PC-3 (cell line): ENCODE measurements at places on chromosomes 1 and 21.
A peak's percentile ranks its signal among the peaks of the same experiment; 100 is the strongest.

GRCh38 chr1:60875138-60875537 is 207.2 kb upstream of the NFIA start:
- no peak for DNase-seq

GRCh38 chr1:206953126-206953525 is 6.9 kb upstream of the PIGR start:
- no peak for DNase-seq

- DNase-seq: no peak
Measured at GRCh38 chr1:201659572-201659971, 120.6 kb downstream of the NAV1 start.

GRCh38 chr1:1021010-1021919 is 1.3 kb downstream of the AGRN start:
- DNase-seq: peak; percentile 91

DNA sequence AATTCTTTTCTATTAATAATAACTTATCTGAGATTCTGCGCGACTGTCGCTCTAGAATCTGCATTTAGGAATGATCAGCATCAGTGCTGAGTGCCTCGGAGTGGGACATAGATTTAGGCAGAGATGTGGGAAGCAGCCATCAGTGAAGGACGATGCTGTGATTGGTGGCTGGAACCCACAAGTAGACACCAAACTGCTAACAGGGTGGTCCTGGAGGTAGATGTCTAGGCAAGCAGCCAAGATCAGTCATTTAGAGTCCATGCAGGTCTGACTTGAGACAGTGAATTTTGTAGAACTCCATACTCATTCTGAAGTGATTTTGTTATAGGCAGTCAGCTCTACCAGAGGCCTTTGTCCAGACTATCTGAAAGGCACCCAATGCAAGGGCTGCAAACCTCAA is 51.8 kb upstream of the LYST start:
- no peak for DNase-seq

- DNase-seq: no peak
Measured at GRCh38 chr21:33267250-33267649, 1.1 kb downstream of the IL10RB start.

DNA sequence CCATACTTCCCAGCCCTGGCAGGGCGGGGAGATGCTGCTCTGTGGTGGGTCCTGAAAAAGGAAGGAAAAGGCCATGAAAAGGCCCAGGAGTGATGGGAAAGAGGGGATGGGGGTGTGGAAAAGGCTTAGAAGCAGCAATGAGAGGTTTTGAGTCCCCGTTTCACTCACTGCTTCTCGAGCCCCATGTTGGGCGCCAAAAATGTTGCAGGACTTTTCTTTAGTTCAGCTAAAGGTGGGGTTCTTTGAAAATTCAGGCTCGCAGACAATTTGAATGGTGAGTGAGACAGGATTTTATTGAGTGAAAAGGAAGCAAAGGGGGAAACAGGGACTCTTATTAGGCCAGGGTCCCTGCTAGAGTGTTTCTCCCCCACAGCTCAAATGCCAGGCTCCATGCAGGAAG is 93.1 kb downstream of the MRPS6 start:
- DNase-seq: no peak

- peak; percentile 74 for DNase-seq
Measured at GRCh38 chr1:156608981-156609380, 7.7 kb upstream of the GPATCH4 start.

GRCh38 chr1:41355761-41356160 is 5.5 kb upstream of the FOXO6 start:
- DNase-seq: no peak

DNA sequence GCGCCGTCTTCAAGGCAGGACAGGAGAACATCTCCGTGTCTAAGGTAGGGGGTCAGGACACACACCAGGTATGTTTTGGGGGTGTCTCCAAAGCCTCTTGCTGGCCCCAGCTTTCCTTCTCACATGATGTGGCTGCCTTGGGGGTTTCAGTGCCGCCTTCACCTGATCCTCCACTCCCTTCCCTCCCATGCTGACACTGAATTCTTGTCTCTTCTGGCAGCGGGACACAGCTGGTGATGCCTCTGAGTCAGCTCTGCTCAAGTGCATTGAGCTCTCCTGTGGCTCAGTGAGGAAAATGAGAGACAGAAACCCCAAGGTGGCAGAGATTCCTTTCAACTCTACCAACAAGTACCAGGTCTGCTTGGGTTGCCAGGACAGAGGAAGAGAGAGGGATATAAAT is 13.5 kb downstream of the ATP1A2 start:
- peak; percentile 19 for DNase-seq

- no peak for DNase-seq
Measured at GRCh38 chr1:119632103-119632490, 16.0 kb downstream of the ZNF697 start.

DNA sequence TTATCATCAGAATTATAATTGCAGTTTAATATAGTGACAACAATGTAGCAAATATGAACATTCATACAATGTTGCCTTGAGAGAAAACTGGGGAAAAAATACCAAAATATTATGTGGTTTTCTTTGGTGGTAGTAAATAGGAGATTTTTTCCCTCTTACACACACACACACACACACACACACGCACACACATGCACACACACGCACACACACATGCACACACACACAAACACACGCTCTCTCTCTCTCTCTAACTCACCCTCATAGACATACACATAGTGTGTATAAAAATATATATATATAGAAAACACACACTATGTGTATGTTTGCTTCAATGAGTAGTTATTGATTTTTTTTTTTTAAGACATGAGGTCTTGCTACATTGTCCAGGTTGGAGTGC is 211.6 kb downstream of the HHAT start:
- no peak for DNase-seq

DNA sequence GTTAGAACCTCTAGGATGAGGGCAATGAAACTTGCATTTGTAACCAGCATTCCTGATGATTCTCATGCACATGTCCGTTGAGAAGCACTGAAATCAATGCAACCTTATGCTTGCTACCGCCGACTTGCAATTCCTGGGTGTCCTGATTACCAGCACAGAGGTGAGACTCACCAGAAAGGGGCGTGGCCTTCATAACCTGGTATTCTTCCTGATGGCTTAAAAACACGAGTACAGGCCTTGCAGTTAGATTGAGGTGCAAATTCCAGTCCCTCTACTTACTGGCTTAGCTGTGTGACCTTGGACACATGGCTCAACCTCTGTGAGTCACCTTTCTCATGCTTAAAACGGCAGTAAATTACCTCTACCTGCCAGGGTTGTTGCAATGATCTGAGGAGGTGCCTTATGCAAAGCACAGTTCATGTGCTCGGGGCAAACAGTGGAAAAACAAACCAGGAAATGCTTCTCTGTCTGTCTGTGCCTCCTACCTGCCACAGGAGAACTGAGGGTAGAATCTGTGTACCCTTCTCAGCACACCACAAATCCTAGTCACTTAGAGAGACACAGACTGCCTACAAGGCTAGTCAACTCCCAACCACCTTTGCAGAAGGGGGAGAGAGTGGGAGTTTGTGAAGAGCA is 39.1 kb upstream of the ECE1 start:
- peak; percentile 82 for DNase-seq

- DNase-seq: no peak
Measured at GRCh38 chr1:203080456-203080855, 5.4 kb downstream of the MYOG start.

- peak; percentile 60 for DNase-seq
Measured at GRCh38 chr1:17696417-17697301, 58.5 kb upstream of the ACTL8 start.

GRCh38 chr1:236301080-236301957 is 19.6 kb upstream of the ERO1B start:
- DNase-seq: no peak

- peak; percentile 13 for DNase-seq
Measured at GRCh38 chr1:208595745-208596144, 351.6 kb upstream of the PLXNA2 start.

DNA sequence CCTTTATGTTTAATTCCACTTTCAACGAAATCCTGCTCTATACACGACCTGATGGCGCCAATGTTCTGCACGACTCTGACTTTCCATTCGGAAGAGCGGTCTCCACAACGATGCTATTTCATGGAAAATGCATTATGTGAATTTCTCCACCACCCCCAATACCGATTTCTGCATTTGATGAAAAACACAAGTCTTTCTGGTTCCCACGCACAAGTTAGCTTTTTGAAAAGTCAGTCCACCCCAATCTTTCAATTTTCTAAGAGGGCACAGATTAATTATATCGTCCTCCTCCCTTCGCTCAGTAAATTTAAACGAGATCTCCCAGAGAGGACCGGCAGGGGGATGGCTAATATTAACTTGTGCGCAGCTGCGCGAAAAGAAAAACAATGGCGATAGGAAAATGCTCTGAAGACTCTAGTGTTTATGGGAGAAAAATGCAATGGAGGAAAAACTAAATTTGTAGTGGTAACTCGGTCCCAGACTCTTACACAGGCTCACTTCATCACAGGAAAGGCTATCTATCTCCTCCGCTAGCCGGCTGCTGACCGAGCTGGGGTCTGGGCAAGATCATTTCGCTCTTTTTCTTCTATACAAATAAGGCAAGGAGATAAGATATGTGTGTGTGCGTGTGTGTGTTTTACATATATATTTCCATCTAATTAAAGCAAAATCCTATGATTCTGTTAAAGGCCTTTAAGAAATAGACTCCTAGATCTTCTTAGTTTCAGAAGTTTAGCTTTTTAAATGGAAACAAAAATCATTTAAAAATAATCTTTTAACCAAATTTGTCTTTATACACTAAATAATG is 1.2 kb upstream of the LHX8 start:
- no peak for DNase-seq

GRCh38 chr21:25421321-25422028 is 185.8 kb downstream of the MRPL39 start:
- DNase-seq: peak; percentile 78

DNA sequence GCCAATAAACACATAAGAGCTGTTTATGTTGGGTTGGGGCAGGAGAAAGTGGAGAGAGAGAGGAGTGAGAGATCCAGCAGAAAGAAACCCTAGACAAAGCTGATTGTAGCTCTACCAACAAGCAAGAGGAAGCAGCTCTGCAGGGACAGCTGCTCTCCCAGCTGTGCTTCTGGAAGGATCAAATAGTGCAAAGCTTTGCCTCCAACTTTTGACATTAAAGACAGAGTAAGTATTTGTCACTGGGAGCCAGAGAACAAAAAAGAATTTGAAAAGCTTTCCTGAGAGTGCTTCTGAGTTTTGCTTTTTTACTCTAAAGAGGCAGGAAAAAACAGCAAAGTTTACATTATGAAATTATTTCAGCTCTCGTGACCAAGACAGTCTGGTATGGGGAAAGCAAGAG is 28.5 kb upstream of the C1orf198 start:
- no peak for DNase-seq

DNA sequence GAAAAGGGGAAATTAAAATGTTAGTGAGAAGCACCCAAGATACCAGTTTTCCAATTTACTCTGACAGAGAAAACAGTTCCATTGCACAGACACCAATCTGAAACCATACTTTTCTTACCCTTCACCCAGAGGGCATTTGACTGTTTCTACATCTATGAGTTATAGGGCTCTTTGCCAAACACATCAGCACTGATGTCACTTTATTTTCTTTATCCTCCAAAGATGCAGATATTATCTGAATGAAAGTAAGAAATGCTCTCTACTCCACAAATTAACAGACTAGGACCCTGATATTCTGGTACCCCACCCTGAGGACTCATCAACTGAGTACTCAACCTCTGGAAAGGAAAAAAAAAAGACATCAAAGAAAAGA is 24.2 kb upstream of the PEX19 start:
- DNase-seq: peak; percentile 43

- peak; percentile 13 for DNase-seq
Measured at GRCh38 chr1:179305450-179305849, 11.9 kb downstream of the SOAT1 start.

DNA sequence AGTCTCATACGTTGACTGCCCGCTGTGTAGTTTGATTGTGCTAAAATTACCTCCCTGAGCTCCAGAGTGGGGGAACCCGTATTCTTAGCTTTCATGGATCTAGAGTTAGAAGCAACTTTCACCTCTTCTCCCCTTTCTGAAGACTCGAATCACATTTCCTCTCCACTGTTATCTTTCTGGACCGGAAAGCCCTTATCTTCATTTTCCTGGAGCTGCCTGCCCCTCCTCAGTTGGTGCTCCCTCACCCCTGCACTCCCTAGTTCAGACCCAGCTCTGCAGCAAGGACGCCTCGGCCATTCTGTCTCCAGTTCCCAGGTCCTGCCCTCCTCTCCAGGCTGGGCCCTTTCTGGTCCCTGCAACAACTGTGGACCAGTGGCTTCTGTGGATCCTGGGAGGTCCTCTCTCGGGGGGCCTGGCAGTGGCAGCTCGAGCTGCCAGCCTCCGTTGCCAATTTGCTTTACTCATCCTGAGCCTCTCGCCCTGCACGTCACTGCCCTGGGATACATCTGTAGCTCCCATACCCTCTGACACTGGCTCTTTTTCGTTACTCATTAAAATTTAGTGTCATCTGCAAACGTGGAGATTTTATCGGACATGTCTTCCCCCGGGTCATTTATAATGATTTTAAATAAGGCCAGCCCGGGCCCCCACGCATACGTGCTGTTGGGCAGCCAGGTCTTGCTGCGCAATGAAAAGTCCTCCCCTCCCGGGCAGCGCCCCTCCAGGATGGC is 141.5 kb upstream of the VAMP3 start:
- no peak for DNase-seq

- peak; percentile 51 for DNase-seq
Measured at GRCh38 chr1:19559641-19560040, 74.3 kb upstream of the CAPZB start.

GRCh38 chr1:160373696-160374095 is 6.8 kb downstream of the NHLH1 start:
- DNase-seq: no peak

DNA sequence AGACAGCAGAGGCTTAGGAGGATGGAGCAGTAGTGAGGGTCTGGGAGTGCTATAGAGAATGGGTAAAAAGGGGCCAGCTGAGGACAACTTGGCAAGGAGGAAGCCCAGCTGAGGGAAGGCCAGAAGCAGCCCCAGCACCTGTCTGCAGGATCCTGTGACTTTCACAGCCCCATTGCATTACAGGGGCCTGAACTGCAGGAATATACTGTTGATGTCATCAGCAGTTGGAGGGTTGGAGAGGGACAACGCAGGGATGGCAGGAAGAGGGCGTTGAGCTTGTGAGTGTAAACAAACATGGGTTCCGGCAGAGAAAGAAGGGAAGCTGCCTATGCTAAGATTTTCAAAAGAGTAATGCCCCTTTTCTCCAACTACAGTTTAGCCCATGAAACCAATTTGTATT is 628.5 kb downstream of the SMYD3 start:
- DNase-seq: no peak

DNA sequence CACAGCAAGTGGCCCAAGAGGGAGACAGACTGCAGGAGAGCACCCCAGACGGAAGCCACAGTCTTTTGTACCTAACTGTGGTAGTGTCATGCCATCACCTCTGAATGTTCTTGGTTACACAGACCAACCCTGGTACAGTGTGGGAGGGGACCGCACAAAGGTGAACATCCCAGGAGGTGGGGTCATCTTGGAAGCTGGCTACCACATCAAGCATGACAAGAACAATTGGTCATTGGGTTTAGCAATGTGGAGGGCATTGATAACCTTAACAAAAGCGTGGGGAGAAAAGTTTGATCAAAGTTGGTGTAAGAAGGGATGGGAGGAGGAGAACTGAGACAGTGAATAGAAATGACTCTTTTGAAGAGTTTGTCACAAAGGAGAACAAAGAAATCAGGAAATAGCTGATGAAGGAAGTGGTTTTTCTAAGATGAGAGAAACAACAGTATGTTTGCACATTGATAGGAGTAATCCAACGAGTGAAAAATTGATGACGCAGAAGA is 87.1 kb upstream of the CACNA1E start:
- no peak for DNase-seq

GRCh38 chr21:45010860-45011259 is 63.5 kb upstream of the ADARB1 start:
- no peak for DNase-seq
